Small intestine (tissue), 16 donors: ENCODE measurements at places on chromosomes 2 and 18.

- H3K4me1 ChIP-seq = no peaks in the 10 kb centered on the region
- no peaks in the 10 kb centered on the region for H3K36me3 ChIP-seq
- no peaks in the 10 kb centered on the region for H3K27me3 ChIP-seq
- DNase-seq = no peak
- H3K4me3 ChIP-seq = no peak overlapping the region
Observed at GRCh38 chr18:47558110-47558750, 306.8 kb upstream of the SKOR2 start.

- no peak for DNase-seq
- H3K27me3 ChIP-seq = no peaks in the 10 kb centered on the region
- peaks cover 2% of the 10 kb centered on the region for H3K4me1 ChIP-seq
- H3K27ac ChIP-seq = no peak overlapping the region
- H3K4me3 ChIP-seq = no peak overlapping the region
- H3K36me3 ChIP-seq = peaks cover 5% of the 10 kb centered on the region
Observed at GRCh38 chr18:8803957-8804356, 98.6 kb downstream of the MTCL1 start.

- no peak for DNase-seq
- no peak overlapping the region for H3K4me3 ChIP-seq
- H3K4me1 ChIP-seq = peaks cover 2% of the 10 kb centered on the region
- H3K27ac ChIP-seq = no peak overlapping the region
- no peaks in the 10 kb centered on the region for H3K27me3 ChIP-seq
- no peaks in the 10 kb centered on the region for H3K36me3 ChIP-seq
Observed at GRCh38 chr2:37766106-37766505, 94.7 kb upstream of the CDC42EP3 start.

DNA sequence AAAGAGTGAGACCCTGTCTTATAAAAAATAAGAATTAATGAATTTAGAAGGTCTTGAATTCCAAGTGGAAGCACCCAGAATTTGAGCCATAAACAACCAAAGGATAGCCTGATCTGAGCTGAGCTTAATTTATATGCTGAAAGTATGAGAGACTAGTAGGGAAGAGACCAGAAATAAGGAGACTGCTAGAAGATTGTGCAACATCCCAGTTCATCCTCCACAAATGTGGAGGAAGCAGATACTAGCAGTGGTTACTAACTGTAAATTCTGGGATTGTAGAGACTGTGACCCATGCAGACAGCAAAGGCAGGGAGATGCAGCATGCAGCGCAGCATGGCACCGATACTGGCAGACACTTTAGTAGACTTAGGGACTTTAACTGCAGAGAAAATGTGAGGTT is 1.5 kb upstream of the SULT1C2 start:
- H3K4me3 ChIP-seq = no peak overlapping the region
- H3K27ac ChIP-seq = peak overlapping the region; percentile 96
- H3K27me3 ChIP-seq = no peaks in the 10 kb centered on the region
- no peak for DNase-seq

DNA sequence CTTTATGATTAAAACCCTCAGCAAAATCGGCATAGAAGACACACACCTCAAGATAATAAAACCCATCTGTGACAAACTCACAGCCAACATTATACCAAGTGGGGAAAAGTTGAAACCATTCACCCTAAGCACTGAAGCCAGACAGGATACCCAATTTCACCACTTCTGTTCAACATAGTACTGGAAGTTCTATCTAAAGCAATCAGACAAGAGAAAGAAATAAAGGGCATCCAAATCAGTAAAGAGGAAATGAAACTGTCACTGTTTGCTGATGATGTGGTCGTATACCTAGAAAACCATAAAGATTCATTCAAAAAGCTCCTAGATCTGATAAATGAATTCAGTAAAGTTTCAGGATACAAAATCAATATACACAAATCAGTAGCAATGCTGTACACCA is 16.4 kb upstream of the RPRD1A start:
- no peaks in the 10 kb centered on the region for H3K4me1 ChIP-seq
- H3K36me3 ChIP-seq = no peaks in the 10 kb centered on the region
- no peak overlapping the region for H3K27ac ChIP-seq
- H3K4me3 ChIP-seq = no peak overlapping the region
- DNase-seq = no peak

- H3K4me1 ChIP-seq = no peaks in the 10 kb centered on the region
- no peaks in the 10 kb centered on the region for H3K36me3 ChIP-seq
- peaks cover 4% of the 10 kb centered on the region for H3K27me3 ChIP-seq
- H3K4me3 ChIP-seq = no peak overlapping the region
- H3K27ac ChIP-seq = no peak overlapping the region
Observed at GRCh38 chr2:20985062-20985461, 58.8 kb downstream of the APOB start.

DNA sequence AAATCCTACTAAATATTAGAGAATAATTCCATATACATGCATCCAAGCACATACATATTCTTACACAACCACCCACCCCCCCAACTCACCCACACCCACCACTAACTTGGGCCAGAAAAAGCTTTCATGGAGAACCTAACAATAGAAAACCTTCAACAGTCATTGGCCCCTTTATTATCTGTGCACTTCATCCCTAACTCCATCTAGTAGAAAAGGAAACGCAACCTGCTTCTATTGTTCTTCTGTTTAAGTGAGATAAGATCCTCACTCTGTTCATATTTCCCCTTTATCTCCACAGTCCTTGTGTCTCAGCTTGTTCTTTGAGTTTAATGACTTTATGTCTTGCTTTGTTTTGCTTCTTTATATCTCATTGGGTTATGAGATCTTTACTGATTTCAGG is 1740.2 kb upstream of the CELF4 start:
- no peaks in the 10 kb centered on the region for H3K4me1 ChIP-seq
- H3K36me3 ChIP-seq = no peaks in the 10 kb centered on the region
- H3K4me3 ChIP-seq = no peak overlapping the region
- DNase-seq = no peak

DNA sequence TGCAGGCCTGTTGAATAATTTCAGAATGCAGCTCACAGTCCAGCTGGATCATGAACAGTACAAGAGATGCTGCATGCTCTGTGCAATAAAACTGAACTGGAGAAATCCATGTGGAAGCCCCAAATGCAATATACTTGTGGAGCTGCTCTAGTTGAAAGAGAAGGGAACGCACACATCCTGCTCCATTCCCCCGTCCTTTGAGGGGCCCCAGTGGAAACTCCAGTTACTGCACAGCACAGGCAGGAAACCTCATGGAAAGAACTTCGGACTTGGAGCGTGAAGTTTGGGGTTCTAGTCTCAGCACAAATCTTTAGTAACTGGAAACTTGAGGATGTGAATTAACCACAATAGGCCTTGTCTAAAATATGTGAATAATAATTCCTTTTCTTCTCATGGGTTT is 73.2 kb downstream of the PLA2R1 start:
- H3K4me1 ChIP-seq = no peaks in the 10 kb centered on the region
- no peaks in the 10 kb centered on the region for H3K27me3 ChIP-seq
- H3K36me3 ChIP-seq = no peaks in the 10 kb centered on the region
- H3K27ac ChIP-seq = no peak overlapping the region

DNA sequence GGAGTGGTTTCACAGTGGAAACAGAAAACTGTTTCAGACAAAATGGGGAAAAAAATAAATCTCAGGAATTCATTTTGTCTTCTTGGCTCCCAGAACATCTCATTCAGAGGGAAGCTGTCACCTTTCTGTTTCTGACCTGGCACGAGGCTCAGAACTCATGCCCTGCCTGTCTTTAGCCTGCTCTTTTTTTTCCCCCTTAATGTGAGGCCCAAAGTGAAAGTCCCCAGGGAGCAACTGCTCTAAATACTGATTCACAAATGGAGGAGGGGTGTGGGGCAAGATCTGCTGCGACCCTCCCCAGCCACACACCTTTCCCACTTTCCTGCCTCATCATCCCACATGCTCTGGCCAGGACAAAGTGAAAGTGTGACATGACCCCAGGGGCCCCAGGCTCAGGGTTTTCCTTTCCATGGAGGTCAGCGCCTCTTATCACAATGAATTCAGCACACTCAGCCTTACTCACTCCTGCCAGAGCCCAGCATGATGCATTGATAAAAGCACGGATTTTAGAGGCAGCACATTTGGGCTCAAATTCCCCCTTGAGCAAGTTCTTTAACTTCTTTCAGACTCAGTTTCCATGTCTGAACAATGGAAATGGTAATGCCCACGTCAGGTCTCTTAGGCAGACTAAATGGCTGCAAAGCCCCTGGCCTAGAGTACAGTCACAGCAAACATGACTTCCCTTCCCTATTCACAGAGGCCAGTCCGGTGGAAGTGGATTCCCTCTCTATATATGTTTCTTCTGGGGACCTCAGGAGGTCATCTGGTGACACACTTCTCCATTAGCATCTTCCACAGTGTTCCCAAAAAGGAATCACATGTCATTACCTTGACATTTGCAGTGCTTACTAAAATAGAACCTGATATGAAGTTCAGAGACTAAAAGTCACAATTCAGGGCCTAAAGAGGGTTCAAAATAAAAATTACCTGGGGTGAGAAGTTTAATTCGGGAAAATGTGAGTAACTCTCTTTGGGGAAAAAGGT is 55.3 kb upstream of the TMEM163 start:
- H3K27ac ChIP-seq = no peak overlapping the region
- no peak overlapping the region for H3K4me3 ChIP-seq
- no peaks in the 10 kb centered on the region for H3K27me3 ChIP-seq
- no peaks in the 10 kb centered on the region for H3K36me3 ChIP-seq

- DNase-seq = no peak
- no peaks in the 10 kb centered on the region for H3K27me3 ChIP-seq
- H3K4me3 ChIP-seq = no peak overlapping the region
- no peak overlapping the region for H3K27ac ChIP-seq
Observed at GRCh38 chr2:150903461-150903860, 358.2 kb downstream of the RBM43 start.
